ENCODE measurements at places on chromosomes 6 and 20.

DNA sequence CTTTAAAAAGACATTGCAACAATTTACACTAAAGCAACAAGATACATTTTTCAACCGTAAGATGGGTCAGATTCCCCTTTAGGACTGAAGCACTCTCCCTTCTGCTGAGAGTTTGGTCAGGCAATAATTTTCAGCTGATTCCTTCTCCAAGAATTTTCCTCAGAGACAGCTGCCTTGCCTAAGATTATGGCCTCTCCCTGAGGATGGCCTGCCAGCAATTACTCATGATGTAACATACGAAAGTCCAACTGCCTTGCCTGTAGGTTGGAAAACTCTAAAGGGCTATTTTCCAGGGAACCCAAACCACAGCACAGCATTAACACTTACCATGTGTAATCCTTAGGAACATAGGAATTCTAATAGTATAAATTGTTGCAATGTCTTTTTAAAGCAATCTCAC lies 229.1 kb upstream of the FLRT3 start:
- no peak for DNase-seq

- no peak for DNase-seq
These were observed 125.1 kb upstream of the NXT1 start for GRCh38 chr20:23225407-23226060.

- no peak for DNase-seq
These were observed 20.6 kb upstream of the HLA-F start for GRCh38 chr6:29702519-29703103.

GRCh38 chr6:99384507-99384906 lies 9.5 kb downstream of the COQ3 start:
- DNase-seq = no peak

GRCh38 chr6:54267798-54268197 lies 40.4 kb upstream of the TINAG start:
- no peak for DNase-seq

- no peak for DNase-seq
These were observed 191.9 kb downstream of the CENPW start for GRCh38 chr6:126531840-126532239.

GRCh38 chr6:7052443-7053011 lies 55.2 kb upstream of the RREB1 start:
- DNase-seq = no peak

DNA sequence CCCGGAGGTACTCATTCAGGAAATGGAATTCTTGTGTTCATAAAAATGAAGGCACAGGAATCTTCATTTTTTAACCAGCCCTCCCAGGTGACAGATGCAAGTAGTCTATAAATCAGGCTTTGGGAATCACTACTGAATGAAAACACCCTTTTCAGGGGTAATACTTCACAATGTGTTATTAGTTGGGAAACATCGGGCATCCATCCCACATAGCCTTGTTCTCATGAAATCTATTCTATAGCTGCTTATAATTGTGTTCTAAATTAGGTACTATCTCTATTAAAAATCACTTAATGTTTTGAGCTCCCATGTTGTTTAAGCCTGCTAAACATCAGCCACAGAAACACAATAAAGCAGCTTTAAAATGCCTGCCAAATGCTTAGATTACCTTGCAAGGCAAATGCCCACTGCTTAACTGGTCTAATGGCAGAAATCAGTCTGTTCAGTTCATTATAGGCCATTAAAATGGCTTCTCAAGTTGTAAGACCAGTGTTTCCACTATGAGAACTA lies 94.9 kb downstream of the L3MBTL3 start:
- DNase-seq = no peak

DNA sequence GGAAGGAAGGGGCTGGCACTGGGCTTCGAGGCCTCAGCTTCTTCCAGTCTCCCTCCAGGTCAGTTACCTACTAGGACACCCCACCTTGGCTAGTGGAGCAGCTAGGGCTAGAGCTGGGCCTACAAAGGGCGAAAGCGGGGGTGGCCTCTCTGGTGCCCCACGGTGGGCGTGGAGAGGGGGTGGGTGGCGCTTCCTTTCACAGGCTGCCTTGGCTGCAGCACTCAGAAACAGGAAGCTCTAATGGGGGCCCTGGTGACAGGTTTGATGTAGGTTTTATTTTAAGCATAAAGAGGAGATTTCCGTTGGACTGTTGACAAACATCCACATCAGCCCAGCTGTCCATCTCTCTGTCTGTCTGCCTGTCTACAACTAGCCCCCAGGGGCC lies 13.4 kb downstream of the FAM110A start:
- DNase-seq = peak; percentile 11

- DNase-seq = no peak
These were observed 89.6 kb downstream of the TBC1D7 start for GRCh38 chr6:13238640-13239216.

DNA sequence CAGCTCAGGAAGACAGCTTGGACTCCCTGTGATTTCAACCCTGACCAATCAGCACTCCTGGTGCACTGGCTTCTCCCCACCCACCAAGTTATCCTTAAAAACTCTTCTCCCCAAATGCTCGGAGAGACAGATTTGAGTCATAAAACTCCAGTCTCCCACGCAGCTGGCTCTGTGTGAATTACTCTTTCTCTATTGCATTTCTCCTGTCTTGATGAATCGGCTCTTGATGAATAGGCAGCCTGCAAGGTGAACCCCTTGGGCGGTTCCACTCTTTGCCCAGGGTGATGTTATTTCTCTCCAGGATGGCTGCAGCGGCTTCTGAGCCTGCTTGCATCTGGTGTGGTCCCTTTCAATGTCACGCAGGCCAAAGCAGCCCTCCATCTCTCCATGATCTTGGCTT lies 12.4 kb downstream of the SLC52A3 start:
- peak; percentile 31 for DNase-seq

GRCh38 chr6:91337967-91338366 lies 751.1 kb upstream of the MAP3K7 start:
- DNase-seq = no peak

GRCh38 chr20:16712511-16712947 lies 17.3 kb upstream of the SNRPB2 start:
- no peak for DNase-seq

DNA sequence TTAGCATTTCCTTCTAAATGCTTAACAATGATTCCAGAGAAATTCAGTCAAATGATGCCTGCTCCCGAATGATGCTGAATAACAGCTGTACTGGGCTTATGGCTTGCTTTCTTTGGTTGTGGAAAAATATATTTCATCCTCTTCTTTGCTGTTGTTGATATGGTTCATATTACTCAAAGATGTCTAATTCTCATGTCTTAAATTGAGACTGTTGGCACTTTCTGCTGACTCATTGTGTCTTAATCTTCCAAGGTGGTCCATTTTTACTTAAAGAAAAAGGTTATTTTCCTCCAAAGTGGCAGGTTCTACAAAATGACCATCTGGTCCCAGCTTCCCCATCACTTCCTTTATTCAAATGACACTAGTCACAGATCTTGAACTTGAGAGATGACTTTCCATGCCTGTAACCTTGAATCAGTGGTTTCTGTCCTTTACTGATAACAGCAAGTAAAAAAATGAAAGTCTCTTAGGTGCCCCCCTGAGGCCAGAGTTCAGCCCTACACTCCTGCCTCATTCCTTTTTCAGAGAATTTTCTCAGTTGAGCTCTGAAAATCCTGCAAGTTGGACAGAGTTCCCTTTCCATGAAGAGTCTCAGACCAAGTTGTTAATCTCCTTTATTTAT lies 6.9 kb downstream of the SNAP25 start:
- no peak for DNase-seq

DNA sequence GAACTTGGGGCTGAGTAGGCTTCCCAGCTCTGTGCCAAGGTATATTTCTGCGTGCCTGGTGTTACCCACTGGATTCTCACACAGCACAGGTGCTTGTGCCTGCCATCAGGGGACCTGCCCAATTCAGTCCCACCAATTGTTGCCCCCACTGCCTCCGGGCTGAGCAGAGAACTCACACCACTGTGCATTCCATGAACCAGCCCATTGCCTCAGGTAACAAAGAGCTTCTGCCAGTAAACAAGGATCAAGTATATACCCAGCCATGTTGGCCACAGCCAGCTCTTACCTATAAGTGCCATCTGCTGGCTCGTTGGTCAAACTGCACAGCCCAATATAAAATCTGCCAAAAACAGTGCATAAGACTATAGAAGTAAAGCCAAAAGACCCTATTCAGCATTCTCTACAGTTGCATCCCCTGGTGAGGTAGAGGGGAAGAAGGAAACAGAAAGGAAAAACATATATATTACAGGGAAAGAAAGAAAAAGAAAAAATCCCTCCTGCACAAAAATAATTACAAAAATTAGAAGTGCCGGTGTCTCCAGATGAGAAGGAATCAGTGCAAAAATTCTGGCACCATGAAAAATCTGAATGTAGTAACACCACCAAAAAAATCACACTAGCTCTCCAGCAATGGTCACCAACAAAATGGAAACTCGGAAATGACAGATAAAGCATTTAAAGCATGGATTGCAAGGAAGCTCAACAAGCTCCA lies 241.4 kb downstream of the IBTK start:
- no peak for DNase-seq
